ENCODE measurements at places on chromosomes 11 and 22.

DNA sequence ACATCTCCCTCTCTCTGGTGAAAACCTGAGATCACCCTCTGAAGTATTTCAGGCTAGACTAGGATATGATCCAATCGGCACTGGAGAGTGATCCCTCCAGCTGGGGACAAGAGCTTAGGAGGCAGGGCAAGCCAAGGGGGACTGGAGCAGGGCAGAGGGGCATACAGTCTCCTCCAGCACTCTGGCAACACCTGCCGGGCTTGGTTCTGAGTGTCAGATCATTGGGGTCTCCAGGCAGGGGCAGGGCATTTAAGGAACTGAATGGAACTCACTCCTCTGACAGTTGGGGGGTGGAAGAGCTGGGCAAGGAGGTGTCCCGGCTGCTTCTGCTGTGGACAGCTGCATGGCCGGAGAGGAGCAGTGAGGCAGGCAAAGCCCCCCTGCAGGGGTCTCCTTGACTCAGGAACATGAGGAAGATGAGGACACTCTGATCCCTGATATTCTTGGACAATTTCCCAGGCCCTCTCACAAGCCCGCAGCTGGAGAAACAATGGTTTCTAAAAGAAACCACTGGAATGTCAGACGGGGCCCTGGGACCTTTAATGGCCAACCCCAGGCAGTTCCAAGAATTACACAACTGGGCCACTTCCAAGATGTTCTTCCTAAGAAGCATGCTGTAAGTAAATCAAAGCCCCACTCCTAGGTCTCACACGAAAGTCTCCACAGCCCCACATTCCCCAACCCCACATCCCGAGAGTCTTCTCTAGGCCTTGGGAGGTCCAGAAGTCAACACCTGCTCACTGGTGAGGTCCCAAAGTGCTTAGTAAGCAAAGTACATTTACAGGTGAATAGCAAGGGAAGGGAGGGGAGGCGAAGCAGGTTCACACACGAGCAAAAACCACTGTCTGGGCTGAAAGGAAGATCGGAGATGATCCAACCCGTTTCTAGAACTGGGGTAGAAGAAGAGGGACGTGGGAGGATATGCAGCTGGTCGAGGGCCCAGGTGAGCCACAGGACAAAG lies 1.2 kb upstream of the CCDC86 start:
- no peak for DNase-seq

GRCh38 chr11:120285256-120285655 lies 39.8 kb upstream of the TLCD5 start:
- no peak for DNase-seq

DNA sequence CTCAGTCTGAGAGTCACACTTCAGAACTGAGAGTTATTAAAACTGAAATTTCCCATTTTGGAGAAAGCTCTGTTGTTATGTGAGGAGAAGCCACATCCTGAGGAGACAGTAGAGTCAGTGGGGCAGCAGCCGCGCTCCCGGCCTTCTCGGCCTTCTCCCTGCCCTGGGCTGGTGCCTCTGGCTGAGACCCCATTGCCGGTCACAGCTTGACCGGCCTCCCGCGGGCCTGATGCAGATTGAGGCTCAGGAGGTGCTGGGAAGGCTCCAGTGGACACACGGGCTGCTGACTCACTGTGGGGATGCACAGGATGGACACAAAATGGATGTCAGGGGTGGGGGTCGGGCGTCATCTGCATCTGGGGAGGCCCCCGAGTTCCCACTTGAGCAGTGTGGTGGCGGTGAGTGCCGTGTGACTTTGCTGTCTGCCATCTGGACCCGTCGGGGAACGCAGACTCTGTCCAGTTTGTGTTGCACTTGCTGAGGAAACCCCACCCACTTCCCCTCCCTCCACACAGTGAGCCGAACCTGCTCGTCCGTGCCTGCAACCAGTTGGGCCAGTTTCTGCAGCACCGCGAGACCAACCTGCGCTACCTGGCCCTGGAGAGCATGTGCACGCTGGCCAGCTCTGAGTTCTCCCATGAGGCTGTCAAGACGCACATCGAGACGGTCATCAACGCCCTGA lies 50.1 kb downstream of the MUC6 start:
- DNase-seq: peak; percentile 16

GRCh38 chr11:111330234-111330893 lies 32.0 kb downstream of the POU2AF3 start:
- no peak for DNase-seq

GRCh38 chr22:35386670-35387288 lies 5.9 kb downstream of the HMOX1 start:
- no peak for DNase-seq

DNA sequence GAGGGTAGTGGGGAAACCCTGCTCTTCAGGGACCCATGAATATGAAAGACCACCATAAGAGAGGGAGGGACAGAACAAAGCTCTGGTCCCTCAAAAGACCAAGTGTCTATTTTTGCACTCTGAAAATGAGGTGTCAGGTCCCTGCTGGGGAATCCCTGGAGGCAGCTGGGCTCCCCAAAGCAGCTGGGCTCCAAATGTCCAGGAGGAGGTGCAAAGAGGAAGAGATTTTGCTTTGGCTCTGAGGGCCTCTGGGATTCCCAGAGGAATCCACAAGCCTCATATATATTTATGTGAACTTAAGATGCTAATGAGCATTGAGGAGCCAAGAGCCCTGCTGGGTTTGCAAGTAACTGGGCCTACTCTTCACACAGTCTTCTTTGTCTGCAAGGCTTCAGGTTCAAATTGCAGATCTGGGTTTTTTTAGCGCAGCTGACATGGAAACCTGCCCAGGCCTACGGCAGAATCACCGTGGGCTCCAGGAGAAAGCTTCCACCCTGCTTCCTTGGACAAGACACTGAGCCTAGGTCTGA lies 26.0 kb downstream of the CLMP start:
- no peak for DNase-seq

GRCh38 chr11:27095059-27095458 lies 54.4 kb downstream of the BBOX1 start:
- DNase-seq: no peak

DNA sequence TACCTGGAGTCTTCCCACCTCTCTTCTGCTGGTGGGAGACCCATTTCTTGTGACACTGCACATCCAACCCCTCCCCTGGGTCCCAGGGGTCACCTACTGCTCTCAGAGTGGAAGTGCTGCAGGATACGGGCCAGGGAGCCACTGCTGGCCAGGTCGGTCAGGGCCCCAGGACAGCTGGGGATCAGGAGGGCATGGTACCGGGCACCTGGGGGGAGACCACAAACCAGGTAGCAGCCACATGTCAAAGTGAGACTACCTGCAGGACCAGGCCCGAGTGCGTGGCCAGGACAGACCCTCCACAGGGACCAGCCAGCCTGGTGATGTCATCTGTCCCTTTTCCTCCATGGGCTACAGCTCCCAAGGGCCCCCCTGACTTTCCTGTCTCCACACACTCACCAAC lies 3.9 kb downstream of the GATD1 start:
- no peak for DNase-seq

- peak; percentile 36 for DNase-seq
Observed at GRCh38 chr11:93059117-93059957, 89.9 kb downstream of the MTNR1B start.

DNA sequence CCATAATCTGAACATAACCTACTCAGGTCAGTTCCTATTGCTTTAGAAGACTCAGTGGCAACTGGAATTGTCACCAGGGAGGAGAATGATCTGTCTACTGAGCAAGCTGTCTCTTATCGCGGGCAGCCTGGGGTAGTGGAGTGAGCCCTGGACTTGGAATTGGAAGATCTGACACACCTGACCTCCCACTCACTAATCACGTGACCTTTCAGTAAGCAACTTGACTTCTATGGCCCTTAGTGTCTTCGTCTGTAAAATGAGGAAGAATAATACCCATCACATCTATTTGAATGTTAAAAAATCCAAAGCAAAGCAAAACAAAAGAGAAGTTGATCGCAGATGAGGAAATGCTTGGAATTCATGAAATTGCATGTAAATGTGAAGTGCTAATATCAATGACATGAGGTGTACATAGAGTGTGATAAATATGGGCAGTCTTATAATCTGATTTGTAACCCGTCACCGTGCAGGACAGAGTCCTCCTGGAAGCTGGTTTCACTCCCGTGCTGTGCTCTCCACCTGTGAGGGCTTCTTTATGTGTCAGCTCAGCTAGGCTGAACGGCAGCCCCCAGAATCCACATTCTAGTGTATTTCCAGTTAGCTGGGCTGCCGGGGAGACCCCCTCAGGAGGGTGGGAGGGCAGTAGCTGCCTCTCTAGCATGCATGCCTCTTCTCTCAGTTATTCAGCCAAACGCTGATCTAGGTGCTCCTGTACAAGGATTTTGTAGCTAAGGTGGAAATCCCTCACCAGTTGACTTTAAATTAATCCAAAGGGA lies 482.9 kb downstream of the OPCML start:
- no peak for DNase-seq

DNA sequence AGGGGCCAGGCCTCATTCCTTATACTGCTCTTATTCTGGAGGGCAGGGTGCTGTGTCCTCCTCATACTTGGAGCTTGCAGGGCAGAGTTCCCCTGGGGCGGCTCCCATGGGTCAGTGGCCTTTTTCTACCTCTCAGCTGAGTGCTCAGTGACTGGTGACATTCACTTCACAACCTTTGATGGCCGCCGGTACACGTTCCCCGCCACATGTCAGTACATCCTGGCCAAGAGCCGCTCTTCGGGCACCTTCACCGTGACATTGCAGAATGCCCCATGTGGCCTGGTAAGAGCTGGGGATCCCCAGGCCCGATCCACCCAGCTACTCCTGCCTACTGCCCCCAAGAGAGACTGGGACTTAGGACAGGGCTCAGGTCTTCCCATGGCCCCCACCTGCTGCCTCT lies 14.5 kb downstream of the OTOG start:
- DNase-seq: no peak

- DNase-seq: no peak
Observed at GRCh38 chr11:76524919-76525318, 80.1 kb downstream of the EMSY start.

- DNase-seq: no peak
Observed at GRCh38 chr11:67483831-67484665, 1.2 kb downstream of the AIP start.

Measured in NCI-H526 (cell line).